Cardiac septum (tissue), 1 donor: ENCODE measurements at places on chromosomes 7 and 10. TPM values are rescaled to one million over a fixed set of nuclear protein-coding genes. Genes with fewer than 3 reads are reported as not detected.

UCN3 gene
- not detected for total RNA-seq

TMEM72 gene
- not detected for total RNA-seq

TYW1B gene
- total RNA-seq, result 0.92 TPM

- DNase-seq, result no peak
Measured at GRCh38 chr7:121475806-121476205, 79.7 kb upstream of the FAM3C start.

DNA sequence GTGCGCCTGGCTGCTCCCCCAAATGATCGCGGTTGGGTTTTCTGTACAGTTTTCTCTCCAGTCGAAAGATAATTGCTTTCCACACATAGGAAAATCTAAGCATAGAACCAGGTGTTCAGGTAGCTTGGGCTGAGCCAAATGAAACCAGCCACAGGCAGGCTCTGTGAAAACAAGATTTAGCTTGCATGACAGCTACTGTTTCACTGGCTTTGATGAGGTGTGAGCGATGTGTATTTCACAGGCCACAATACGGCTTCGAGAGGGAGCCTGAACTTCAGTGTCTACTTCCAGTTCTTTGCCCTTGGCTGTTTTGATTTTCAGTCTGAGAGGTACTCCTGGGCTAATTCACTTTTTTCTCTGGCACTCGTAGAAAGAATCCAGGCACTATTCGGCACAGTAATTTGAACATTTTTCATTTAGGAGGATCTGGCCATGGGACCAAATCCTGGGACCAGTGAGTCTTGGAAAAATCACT lies 110.5 kb downstream of the JCAD start:
- DNase-seq, result no peak

- DNase-seq, result no peak
Measured at GRCh38 chr7:122597277-122597676, 101.6 kb downstream of the RNF133 start.

- peak; percentile 41 for DNase-seq
Measured at GRCh38 chr7:30841801-30842541, 69.7 kb upstream of the AQP1 start.

DNA sequence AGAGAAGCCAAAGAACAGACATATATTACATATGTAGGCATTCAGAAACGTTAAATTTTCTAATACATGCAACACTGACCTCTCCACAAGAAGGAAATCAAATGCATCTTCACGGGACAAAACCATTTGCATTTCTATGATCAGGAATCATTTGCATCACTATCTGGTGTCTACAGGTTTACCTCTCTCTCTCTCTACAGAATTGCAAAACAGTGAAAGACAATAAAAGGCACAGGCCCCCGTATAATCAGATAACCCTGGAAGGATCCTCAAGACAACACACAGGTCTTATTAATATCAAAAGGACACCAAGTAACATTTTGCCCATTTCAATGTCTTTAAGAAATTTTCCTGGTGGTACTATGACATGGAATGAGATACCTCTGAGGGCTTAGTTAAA lies 306.3 kb downstream of the GPAM start:
- DNase-seq, result no peak
